Globus pallidus (tissue), 1 donor: ENCODE measurements at places on chromosomes 12 and 14.

- DNase-seq, result no peak
Observed at GRCh38 chr12:29152223-29152868, 3.3 kb downstream of the FAR2 start.

- DNase-seq, result no peak
Observed at GRCh38 chr14:23101213-23101970, 3.4 kb downstream of the CIROP start.

DNA sequence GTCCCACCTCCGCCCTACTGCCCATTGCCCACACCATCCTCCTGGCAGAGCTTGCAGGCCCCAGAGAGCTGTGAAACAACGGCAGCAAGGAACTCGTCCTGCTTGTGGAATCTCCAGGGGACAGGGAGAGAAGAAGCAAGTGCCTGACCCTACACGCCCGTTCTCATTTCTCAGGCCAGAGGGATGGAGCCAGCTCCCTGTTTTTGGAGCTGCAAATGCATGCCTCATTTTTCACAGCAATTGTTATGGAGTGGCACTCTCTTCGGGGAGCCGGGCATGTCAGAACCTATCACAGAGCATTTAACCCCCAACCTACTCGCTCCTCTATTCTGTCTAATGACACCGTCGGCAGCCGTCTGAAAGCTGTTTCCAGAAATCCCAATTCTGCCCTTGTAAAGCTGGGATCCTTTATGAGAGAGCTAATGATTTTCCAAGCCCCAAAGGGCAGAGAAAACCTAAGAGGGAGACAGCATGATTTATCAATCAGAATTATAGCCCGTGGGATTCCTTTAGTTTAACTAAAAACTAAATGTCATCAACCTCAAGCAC lies 222.3 kb upstream of the NOS1 start:
- DNase-seq, result no peak

DNA sequence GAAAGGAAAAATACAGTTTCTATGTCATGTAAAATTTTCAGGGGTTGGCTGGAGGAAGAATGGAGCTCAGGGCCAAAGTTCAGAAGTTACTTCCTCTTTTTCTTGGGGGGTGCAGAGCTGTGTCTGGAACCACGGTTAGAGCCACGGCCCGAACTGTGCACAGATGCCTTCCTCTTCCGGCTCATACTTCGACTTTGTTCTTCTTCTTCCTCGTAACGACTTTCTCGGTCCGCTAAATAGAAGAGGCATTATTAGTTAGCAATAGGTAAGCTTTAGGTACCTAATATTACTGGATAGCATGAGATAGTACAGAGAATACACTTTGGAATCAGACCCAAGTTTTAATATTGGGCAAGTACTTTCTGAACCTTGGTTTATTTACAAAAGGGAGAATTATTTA lies 31.2 kb downstream of the SUPT16H start:
- peak; percentile 18 for DNase-seq

- no peak for DNase-seq
Observed at GRCh38 chr12:75783093-75783877, 248.3 kb downstream of the PHLDA1 start.

- DNase-seq, result peak; percentile 94
Observed at GRCh38 chr14:92958373-92959188, 35.6 kb downstream of the CHGA start.

DNA sequence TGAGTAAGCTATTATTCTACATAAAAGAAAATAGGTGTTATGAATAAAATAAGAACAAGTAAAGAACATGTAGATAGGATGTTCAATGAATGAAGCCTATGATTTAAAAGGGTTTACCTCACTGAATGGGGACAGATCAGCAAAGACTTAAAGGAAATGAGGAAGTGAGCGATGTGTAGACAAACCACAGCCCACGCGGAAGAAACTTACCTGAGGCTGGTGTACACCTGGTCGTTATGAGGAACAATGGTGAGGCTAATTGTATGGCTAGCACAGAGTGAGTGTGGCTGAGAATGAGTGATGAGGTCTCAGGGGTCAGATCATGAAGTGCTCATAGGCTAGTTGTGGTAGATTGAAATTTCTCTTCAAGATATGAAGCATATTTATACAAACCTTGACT lies 221.7 kb downstream of the ALG10B start:
- no peak for DNase-seq

DNA sequence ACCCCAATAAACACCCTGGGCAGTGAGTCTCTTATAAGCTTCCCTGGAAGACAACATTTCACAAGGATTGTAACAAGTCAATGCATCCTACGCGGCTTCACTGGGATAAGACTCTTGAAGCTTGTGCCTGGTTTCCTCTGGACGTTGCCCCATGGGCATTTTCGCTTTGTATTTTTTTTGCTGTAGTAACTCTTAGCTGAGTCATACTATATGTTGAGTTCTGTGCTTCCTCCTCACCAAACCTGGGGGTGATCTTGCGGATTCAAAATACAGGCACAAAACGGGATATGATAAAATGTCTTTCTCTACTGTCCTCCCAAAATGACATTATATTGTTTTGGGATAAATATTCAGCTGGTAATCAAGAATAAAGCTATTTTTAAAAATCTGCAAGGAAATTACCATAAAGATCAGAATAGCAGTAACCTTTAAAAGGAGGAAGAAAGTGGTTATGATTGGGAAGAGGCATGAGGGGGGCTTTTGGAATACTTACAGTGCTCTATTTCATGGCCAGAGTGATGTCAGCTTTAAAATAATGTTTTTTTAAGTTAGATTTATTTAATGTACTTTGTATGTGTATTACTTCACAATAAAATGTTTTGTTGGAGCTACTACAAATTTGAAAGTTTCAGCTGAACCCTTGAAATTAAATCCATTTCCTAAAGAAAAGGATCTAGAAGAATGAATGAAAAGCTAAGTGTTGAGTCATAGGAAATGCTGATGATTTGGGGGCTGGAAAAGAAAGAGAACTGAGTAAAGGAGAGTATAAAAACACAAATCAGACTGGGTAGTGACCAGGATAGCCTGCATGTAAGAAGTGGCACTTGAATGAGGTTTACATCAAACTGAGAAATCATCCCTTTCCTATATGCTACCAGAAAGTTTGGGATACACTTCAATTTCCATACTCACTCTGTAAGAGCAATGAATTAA lies 14.7 kb downstream of the BTBD7 start:
- DNase-seq, result no peak

DNA sequence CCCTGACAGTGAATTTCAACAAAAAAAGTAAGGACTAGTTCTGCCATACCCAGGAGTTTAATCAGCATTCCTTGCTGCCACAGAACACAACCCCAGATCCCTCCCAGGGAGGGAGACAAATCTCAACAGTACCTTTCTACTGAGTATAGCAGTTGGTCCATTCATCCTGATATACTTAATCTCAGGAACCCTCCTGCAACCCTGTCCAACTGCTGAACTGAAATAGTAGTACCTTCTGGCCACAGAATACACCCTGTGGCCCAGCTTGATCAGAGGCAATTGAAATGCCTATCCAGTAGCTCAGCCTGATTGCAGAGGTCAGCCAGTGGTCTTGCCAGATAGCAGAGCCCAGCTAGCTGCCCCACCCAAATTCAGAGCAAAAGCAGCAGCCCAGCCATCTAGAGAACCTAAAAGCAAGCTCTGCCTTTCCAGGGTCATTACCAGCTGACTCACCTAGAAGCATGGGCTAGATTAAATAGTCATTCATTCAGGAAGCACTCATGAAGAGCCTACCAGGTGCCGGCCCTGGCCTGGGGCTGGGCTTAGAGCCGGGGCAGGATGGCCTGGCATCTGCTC lies 40.0 kb upstream of the RHOJ start:
- DNase-seq, result no peak

- DNase-seq, result peak; percentile 55
Observed at GRCh38 chr14:49865431-49865859, 12.9 kb upstream of the NEMF start.

- no peak for DNase-seq
Observed at GRCh38 chr14:92538412-92538985, 24.9 kb downstream of the RIN3 start.

DNA sequence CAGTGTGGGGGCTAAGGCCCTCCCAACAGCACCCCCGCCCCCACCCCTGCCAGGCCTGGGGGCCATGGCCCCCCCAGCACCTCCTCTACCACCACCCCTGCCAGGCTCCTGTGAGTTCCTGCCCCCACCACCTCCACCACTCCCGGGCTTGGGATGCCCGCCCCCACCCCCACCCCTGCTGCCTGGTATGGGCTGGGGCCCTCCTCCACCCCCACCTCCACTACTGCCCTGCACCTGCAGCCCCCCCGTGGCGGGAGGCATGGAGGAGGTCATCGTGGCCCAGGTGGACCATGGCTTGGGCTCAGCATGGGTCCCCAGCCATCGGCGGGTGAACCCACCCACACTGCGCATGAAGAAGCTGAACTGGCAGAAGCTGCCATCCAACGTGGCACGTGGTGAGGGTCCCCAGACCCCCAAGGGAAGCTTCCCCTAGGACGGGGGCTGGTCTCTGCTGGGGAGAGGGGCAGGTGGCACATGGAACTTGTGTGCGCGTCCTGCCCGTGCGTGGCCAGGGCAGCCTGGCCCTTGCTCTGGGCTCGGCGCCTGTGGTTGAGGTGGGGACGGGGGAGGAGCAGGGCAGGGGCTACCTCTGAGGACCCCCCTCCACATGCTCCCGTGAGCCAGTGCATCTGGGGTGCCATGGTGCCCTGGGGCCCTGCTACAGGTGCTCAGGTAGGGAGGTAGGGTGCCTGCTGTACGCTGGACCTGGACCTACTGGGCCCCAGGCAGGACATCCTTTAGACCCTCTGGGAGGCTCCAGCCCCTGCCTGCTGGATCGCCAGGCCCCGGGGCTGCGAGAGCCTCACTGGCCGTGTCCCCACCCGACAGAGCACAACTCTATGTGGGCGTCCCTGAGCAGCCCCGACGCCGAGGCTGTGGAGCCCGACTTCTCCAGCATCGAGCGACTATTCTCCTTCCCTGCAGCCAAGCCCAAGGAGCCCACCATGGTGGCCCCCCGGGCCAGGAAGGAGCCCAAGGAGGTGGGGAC lies 16.1 kb upstream of the ADSS1 start:
- no peak for DNase-seq

DNA sequence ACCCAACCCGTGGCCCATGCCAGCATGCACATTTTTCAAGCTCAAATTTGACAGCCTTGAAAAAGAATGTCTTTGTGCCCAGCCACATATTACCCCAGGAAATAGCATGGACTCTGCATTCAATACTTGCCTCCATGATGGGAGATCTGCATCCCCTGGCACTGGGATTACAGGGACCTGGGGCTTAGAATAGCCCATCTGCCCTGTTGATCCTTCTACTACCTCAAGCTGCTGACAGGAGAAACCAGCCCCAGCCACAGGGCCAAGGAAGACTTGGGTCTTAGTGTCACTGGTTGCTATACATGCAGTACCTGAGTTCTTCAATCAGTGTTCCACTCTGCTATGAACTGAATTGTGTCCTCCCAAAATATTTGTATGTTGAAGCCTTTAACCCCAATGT lies 85.3 kb downstream of the LRRC74A start:
- DNase-seq, result no peak

- no peak for DNase-seq
Observed at GRCh38 chr12:1924996-1925683, 6.7 kb upstream of the CACNA2D4 start.

DNA sequence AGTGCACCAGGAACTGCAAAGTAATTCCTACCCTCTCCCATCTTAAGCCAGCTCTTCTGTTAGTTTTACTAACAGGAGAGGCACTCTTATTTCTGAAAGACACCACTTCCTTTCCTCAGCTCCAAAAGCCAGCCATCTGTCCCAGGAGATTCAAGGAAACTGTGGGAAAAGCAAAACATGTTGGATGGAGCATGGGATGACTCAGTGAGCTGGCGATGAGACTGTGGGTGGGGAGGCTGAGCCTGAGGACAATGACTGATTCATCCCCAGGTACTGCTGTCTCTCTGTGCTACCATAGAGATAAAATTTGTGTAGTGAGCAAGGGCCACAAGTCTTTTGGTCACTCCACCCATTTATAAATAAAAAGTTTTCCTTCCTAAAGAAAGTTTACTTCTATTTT lies 141.4 kb downstream of the MYRFL start:
- no peak for DNase-seq

- DNase-seq, result no peak
Observed at GRCh38 chr14:44700184-44700583, 193.1 kb upstream of the FSCB start.

DNA sequence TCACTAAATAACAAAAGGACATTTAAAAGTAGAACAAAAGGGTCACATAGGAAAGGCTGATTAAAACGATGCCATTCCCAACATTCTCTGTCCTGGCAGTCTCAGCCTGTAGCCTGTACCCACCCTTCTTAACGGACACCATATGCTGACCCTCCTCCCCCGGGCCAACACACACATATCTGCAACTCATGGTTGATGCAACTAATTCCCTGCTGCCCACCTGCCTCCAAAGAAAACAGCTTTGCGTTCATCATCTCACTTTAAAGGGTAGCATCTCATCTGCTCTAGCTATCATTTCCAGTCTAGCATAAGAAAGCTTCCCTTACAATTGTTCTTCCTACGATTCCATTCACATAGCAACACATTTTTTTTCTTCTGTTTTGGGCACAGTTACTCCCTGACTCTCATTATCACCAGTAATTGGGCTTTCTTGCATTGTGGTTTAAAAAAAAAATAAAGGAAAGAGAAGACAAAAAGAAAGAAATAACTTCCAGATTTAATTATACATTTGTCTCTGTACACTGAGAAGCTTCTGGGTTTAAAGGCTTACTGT lies 92.9 kb downstream of the KCNC2 start:
- no peak for DNase-seq

DNA sequence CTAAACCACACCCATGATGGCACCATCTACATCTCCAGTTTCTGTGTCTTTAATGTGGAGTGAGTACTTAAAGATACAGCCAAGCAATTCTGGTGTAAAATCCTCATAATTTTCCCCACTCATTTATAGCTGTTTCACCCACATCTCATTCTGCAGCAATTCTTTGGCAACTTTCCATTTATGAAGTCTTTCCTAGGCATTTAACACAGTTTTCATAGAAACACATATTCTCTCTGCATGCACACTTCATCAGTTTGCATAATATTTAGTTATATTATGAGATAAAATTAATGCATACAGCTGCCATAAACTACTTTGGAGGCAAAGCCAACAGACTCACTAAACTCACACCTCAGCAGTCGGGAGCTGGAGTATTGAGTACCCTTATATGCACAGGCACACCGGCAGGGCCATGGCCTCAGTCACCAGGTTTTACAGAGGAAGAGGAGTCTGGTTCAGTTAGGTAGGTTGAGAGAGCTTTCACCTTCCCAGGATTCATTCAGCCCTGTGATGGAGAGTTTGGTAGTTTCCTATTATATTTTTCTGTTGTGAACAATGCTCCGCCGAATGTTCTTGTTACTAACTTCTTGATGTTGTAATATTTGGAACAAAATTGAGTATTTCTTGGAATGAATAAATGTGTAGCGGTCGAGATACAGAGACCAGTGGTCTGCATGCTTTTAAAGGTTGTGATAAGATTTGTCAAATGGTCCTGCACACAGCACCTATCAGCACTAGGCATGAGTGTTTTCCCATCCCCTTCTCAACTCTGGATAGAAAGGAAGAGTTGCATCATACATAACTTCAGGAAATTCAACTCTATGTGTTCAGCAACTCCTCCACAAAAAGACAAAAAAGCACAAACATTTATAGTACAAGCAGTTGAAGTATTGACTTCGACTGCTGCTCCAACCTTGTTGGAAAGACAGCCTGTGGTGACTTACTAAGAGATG lies 123.5 kb downstream of the TTC8 start:
- no peak for DNase-seq
